ENCODE measurements at places on chromosomes 16 and 17. TPM values are rescaled to one million over a fixed set of nuclear protein-coding genes. Genes with fewer than 3 reads are reported as not detected.

Gene ZC3H7A
- 48.9 TPM for total RNA-seq

Gene TMEM220
- total RNA-seq = 18.4 TPM

- H3K27ac ChIP-seq = peak overlapping the region; percentile 95
- H3K36me3 ChIP-seq = no peaks in the 10 kb centered on the region
Measured at GRCh38 chr16:75433732-75434413, 570 bp upstream of the CFDP1 start.

DNA sequence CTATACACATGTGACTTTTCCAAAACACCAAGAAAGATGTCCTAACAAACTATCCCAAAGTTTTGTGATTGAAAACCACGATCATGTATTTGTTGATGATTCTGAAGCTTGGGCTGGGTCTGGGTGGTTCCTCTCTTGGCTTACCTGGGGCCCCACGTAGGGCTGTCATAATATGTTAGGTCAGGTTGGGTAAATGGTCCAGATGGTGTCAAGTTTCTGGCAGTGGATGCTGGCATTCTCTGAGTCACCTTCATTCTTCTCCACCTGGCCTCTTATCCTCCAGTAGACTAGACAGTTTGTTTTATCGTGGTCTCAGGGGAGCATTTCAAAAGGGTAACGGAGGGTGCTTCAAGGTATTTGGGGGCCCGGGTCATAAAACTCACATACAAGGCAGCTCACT, 39.4 kb downstream of the SYCE1L start:
- H3K4me3 ChIP-seq = no peak overlapping the region
- H3K27ac ChIP-seq = no peak overlapping the region
- no peaks in the 10 kb centered on the region for H3K4me1 ChIP-seq
- no peaks in the 10 kb centered on the region for H3K27me3 ChIP-seq
- DNase-seq = no peak

DNA sequence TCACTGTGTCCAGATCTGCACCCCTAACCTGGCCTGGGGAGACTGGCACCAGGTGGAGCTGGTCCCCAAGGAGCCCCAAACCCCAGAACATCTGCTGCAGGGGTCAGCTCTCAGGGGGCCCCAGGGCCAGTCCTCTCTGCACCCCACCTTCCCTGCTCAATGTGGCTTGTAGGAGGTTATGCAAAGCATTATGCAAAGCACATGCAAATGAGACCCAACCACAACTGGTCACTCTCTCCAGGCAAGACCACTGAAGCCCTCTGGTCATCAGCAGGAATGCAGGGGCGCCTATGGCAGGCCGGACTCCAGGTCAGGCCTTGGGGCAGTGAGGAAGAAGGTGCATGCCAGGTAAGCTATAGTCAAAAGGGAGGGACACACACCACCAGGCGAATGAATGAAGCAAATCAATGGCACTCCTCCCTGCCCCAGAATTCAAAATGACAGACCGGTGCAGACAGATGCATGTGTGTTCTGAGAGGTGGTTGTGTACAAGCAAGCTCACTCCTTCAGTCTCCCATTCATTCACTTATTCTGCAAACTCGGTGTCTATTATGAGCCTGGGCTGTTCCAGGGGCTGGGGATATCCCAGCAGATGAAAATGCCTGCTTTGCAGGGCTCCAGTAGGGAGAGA, 48.0 kb downstream of the TMEM235 start:
- no peaks in the 10 kb centered on the region for H3K4me1 ChIP-seq
- no peak overlapping the region for H3K27ac ChIP-seq
- no peaks in the 10 kb centered on the region for H3K36me3 ChIP-seq
- no peaks in the 10 kb centered on the region for H3K27me3 ChIP-seq
- no peak for DNase-seq
